ENCODE measurements at places on chromosomes 7 and 10.

GRCh38 chr7:145735061-145735460, 381.5 kb upstream of the CNTNAP2 start:
- no peak for DNase-seq

GRCh38 chr7:51321961-51322515, 5.4 kb upstream of the COBL start:
- DNase-seq = no peak

DNA sequence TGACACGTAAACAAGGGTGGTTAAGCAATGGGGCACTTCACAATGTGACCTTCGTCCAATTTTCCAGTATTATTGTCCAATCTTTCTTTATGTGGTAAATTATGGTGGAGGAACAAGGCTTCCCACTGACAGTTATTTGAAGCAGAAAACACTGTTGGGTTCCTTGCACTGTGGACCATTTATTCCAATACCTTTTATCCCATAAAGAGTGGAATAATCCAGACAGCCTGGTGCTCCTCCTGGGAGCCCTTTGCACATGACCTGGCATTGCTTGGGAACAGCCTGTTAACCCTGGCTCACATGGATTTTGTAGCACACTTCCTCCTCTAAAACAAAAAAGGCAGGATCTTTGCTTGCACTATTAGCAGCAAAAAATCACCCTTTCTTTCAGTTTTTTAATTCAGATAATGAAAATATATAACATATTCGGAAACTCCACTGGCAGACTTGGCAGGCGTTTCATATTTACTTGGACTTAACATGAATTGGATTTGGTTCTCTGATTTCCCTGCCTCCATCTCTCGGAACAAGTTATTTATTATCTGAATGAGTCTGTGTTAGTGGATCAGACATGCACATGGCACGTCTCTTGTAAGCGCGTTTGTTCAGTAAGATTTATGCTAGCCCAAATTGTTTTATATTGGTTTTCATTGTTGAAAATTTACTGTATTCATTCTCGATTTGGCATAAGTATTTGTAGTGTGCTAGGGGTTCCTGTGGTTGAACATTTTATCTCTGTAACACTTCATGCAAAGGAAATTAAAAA, 59.3 kb downstream of the BMPER start:
- no peak for DNase-seq

DNA sequence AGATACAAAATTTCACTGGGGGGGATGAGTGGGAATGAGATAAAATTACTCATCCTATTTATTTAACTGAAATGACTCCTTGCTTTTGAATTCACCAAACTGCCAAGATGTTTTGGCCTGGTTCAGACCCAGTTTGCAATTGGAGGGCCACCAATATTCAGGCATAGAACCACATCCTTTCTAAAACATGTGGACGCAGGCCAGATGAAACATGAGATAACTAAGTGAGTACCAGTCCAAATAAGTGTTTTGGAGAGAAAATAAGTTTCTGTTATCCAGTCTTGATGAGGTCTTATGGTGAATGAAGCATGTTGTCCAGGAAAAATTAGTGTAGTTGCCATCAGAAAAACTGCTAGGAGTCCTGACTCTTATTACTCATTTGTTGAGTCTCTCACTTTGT, 36.3 kb upstream of the PDK4 start:
- DNase-seq = no peak

GRCh38 chr10:42149722-42150427, 488.5 kb downstream of the ZNF33B start:
- DNase-seq = no peak

DNA sequence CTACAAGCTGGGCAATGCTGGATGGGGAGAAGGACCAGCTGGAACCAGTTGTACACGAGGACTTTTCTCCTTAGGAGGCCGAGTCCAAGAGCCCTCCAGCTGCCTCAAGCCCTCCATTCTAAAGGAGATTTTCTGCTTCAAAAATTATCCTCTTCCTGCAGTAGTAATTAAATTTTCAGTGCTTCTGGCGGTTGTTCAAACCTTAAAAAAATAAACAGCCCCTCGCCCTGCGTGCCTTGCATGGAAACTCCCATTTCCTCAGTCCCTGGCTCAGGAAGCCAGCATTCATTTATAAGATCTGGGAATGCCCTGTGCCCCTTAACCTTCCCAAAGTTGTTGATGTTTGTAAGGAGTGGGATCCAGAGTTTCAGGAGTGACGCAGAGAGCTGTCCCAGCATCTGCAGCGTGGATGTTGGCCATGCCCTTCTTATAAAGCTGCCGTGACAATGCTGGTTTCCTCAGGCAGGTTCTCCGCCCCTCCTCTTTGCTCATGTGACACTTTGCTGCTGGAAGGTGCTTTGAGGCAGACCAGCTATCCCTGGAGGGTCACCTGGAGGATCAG, 24.0 kb upstream of the ACTR3B start:
- DNase-seq = no peak

GRCh38 chr10:110802551-110803238, 69.0 kb upstream of the PDCD4 start:
- DNase-seq = no peak

DNA sequence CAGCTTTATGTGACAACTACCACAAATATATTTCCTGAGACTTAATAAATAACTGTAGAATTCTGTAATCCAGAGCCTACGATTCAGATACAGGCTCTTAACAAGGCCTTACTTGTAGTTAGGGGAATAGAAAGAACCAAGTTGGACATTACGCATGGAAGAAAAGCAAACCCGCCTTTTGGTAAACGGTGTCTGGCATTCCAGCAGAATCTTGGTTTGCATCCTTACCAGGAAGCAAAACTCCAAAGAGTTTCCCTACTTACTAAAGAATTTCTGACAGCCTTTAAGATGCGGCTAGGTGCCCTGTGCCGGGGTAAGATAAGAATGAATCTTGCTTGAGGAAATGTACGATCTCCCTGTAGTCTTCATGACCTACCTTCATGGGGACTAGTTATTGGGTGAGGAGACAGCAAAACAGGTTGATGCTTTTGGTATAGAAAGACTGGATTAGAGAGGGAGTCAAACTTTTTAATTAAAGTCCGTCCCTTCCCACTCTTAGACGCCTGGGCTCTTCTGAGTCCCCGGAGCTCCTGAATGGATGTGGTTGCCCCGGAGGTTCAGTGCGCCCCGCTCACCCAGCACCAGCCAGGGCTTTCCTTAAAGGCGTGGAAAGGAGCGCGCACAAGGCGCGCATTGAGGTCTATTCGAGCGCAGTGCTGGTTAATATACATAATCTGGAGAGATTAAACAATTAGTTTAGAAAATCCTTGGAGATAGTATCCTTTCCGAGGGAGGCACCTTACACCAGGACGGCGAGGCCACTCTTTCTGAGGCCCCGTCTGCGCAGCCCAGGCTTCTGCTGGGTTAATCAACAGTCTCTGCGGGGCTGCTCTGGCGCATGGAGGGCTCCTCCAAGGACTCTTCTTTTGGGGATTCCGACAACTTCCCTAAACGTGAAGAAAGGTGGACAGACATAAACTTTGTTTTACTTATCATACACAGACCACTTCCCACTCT, 11.5 kb downstream of the PTF1A start:
- DNase-seq = no peak

DNA sequence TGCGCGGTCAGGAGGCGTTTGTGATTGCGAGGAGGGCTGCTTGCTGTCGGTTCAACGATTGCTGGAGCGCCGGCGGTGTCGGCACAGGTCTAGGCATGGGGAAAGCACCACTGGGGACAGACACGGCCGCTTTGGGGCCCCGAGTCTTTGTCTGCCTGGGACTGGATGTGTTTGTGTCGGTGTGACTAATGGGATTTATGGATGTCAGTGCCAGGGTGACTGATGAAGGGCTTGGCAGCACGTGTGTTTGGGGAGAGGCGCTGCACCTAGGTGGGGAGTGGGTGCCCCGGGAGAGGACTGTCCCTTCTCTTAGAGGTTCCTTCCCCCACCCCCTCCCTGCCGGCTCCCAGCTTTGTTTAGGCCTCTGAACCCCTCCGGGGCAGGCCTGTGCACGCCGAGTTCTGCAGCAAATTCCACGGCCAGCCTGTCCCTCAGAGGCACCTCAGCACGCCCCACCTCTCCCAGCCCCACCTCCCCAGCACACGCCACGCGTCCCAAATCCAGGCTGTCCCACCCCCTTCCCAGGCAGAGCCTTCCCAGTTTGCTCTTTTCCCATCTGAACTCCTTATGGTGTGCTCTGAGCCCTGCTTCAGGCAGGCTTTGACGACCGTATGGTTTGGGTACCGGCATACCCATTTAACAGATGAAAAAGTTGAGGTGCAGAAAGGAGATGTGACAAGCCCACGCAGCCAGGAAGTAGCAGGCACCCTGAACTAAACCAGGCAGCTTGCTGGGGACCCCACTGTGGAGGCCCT, 6.4 kb upstream of the TNRC18 start:
- DNase-seq = no peak

DNA sequence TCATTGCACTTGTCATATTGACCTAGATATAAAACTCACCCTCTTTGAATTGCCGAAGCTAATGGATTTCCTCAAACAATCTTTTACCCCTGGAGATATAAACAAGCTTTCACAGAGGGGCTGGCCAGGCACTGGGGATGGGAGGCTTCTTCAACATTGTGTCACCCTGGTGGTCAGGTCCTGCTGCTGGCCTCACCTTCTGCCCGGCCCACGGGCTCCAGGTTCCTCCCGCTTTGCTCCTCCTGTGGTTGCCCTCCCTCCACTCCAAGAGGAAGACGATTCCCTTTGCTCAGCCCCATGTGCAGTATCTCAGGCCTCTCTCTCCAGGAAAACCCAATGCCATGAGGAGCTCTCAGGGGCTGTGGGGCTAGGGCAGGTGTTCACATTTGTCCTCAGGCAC, 118.1 kb upstream of the ADCY1 start:
- DNase-seq = no peak

GRCh38 chr7:72343991-72344390, 68.1 kb downstream of the CALN1 start:
- no peak for DNase-seq

DNA sequence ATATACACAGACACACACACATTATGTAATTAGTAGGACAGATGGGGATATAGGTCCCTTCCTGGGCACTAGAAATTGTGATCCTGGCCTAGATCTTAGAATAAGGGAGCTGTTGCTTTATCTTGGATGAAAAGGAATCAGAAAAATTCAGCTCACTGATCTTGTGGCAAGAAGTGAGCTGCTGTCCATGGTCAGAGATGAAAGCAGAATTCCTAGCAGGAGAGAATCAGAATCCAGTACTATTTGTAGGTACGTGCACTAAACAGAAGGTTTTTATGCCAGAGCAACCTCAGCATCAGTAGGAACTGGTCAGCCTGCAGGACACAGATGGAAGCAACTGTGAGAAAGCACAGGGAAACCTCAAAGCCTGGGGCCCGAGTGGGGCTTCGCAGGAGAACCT, 549.2 kb upstream of the POM121L12 start:
- no peak for DNase-seq

GRCh38 chr10:11192304-11193000, 174.8 kb downstream of the CELF2 start:
- DNase-seq = no peak

DNA sequence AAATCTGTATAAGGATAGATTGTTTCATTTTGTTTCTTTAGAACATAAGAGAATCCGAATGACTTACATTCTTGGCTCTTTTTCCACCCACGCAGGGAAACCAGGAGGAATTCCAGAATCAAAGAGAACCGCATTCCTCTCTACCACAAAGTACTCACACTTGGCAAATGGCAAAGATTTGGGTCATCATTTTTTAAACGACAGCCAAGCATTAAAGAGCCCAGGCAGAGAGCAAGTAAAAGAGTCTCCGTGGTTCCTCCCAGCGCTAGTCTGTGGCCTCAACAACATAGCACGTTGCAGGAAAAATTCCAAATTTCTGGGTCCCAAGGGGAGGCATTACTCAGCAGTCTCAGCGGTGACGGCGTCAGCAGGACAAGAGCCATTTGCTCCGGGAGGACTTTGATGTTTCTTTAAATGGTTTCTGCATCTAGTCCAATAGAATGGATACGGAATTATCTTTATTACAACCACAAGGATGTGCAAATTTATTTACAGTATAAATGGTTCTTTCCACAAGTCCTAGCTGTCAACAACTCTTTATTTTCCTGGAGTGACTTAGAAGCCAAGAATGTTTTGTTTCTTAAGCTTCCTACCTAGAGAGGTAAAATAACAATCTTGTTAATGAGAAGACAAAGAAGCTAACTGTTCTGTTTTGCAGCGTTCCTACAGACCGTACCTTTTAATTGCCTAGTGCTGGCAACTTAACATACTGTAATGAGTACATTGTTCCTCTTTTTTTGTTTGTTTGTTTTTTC, 232.5 kb downstream of the SKIDA1 start:
- no peak for DNase-seq

DNA sequence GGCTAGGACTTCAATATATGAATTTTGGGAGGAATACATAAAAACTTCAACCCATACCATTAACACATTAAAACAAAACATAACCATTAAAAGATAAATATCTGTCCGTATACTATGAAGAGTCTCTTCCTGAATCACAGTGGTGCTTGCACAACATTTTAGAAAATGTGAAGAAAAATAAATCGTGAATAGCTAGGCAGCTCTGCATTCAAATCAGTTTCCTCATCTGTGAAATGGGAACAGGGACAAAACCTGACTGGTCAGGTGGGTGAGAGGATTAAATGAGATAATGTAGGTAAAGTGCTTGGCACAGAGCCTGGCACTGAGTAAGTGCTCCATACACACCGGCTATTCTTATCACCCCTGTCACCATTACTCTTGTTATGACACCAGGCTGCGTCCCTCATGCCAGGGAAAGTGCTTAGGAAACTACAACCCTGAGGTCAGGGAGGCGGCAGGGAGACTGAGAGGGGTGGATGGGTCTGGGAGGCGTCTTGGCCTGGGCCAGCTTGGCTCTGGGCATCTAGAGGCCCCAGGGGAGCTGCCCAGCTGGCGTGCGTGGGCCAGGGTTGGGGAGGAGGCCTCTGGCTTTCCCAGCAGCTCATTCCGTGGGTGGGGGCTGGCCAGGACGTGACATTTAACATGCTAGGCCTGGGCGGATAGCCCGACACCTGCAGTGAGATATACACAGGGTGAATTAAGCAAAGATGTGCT, 78.3 kb downstream of the SH3PXD2A start:
- DNase-seq = no peak

DNA sequence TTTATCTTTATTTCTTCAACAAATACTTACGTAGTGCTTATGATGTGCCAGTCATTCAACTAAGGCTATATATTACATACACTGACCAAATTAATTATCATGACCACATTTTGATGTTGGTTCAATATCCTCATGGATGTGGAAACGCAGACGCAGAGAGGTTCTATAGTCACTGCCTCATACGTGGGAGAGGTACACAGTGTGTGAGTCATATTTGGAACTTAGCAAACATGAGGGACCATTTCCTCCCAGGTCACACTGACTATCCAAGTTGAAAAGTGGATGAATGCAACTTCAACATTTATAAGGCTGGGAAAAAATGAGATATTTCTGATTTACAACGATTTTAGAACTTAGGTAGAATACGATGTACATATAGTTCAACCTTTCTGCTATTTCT, 113.6 kb downstream of the PRLHR start:
- no peak for DNase-seq
